Muscle of arm (tissue), 14 donors: ENCODE measurements at places on chromosomes 16 and 17.

DNA sequence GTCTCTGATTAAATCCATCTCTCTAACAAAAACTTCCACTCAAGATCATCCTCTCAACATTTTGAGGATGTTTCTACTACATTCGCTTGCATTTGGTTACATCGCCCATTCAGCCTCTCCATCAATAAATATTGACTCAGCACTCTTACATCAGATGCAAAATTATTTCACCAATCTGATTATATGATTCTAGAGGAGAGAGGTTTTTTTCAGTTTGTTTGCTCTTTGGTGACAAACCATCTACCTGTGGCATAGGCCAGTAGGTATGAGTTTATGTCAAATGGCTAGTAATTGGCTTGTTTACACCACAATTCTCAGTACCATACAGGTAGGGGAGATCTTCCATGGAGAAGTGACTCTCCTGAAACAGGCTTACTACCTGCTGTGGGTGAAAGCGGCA is 52.3 kb downstream of the TOX3 start:
- no peak for DNase-seq

DNA sequence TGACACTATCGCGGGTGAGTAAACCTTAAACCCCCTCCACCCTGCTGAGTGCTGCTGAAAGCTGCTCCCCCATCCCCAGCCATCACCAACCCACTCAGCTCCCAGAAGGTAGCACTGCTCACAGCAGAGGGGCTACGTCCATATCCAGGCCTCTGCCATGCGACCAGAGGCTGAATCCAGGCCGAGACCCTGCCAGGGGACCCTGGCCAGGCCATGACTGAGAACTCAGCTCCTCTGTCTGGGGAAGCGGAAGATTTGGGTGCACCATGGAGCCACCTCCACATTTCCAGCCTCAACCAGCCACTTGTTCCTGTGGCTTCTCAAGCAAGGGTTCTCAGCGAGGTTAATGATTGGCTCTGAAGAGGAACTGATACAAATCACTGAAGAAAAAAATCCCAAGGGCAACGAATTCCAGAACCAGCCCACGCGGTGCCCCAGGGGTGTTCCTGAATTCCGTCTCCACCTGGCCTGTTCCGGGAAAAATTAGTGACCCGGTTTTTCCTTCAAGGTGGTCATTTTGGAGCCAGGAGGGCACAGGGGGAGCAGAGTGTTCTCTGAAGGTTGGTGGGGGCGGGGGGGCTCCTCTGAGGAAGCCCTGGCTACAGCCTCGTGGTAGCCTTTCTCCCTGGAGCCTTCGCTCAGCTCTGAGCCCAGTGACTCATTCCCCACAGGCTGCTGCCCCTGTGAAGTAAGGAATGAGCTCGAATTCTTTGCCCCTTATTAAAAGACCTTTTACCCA is 9.3 kb upstream of the SLC16A5 start:
- DNase-seq, result no peak

DNA sequence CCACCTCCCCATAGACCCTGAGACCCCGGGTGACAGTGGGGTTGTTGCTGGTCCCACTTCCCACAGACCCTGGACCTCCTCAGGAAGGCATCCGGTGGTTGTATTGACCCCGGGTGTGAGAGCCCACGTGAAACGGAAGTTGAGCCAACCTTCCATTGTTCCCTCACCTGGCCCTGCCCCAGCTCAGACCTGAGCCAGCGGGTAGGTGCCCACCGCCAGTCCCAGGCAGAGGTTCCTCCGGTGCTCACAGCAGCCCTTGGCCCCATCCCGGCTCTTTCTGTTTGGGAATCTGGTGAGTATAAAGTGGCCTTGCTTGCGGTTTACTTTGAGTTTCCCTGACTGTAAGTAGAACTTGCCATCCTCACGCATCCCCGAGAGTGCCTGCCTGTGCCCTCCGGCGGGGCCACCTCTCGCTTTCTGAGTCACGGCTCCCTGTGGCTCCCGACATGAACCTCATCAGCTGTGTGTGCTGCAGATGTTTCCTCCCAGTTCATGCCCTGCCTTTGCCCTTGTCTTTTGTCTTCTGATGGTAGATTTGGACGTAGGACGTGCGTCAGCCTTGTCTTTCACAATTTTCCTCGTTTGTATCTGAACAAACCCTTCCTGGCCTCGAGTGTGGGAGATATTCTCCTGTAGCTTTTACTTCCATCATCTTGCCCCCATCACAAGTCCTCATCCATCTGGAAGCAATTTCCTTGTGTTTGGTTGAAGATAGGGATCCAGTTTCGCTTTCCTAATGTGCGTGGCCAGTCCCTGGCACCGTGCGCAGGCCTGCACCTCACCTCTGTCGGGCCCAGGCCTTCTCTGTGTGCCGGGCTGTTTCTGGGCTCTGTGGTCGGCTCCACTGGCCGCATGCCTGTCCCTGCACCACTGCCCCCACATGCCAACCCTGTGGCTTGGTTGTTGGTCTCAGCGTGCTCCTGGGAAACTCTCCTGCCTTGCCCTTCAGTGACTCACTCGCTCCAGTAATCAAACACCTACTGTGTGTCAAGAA is 76.0 kb downstream of the METRNL start:
- DNase-seq, result no peak

DNA sequence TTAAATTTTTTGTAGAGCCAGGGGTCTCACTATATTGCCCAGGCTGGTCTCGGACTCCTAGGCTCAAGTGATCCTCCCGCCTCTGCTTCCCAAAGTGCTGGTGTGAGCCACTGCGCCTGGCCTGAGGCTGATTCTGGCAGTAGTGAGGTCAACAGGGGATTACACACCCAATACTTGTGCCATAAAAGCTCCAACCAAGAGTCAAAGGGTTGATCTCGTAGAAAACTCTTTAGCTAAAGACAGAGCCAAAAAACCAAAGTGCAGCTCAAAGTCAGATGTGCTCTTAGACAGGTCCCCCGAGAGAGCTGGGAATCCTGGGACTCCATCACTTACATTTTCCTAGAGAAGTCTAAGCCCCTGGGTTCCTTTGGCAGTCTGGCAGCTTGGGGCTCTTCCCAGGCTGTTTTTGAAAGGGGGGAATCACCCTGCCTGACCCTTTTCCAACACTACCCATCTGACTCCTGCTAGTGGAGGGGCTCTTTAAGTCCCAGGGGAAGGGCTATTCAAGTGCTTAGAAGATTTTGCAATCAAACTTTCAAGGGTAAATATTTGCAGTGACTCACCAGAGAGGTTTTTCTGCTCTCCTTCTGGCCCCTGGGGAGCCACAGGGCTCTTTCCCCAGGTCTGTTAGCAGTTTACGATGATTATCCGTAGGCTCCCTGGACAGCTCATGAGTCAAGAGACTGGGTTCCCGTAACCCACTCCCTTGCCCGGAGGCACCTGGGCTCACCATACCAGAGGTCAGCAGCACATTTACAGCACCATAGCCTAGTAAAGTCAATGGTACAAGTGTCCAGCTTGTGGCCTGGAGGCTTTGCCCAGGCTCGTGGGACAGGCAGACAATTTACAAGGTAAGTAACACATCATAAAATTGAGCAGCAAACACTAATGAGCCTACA is 408.7 kb downstream of the SLC39A11 start:
- DNase-seq, result no peak

- DNase-seq, result no peak
These were observed 33.5 kb downstream of the SRL start for GRCh38 chr16:4208341-4208751.

DNA sequence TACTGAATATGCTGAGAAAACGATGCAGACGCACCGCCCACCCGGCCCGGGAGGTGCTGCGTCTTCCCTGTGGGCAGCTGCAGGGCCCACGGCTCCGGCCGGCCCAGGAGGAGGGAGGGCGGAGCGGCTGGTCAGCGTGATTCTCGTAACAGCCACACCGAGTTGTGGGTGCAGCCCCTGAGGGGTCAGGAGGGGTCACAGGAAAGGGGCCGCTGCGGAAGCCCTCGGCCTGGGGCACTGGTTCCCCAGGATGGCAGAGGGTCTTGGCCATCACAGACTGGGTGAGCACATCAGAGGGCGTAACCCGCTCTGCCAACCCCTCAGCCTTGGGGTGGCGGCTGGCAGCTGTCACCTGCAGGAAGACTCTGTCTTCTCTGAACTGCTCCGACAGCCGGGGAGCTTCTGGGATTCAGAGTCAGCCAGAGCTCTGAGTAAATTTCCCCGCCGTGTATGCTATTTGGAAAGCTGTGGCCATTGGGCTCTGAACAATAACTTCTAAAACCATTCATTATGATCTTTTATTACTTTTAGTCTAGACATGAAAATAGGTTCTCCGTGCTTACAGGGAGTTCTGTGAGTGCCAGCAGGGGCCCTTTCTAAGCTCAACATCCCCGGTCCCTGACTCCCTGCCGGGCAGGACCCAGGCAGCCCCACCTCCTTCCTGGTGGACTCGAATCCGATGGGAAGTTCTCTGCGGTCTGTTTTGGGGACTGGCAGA is 87.4 kb upstream of the CHMP6 start:
- DNase-seq, result no peak

- DNase-seq, result no peak
These were observed 44.0 kb downstream of the MARVELD3 start for GRCh38 chr16:71669926-71670536.

DNA sequence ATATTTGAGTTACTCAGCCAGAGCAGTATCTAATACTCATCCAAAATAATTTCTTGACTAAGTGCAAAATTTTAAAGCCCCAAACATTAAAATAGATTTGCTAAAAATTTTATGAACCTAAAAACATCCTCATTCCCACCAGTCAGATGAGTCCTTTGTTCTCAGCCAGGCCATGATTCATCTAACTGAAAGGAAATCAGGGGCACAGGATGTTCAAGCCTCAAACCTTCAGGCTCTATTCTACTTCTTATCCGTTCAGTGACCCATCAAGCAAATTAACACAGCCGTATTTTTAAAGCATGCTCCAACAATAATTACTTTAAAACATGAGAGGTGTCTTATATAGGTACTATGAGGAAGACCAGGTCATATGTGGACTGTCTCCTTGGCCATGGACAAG is 176.5 kb upstream of the MON1B start:
- no peak for DNase-seq

DNA sequence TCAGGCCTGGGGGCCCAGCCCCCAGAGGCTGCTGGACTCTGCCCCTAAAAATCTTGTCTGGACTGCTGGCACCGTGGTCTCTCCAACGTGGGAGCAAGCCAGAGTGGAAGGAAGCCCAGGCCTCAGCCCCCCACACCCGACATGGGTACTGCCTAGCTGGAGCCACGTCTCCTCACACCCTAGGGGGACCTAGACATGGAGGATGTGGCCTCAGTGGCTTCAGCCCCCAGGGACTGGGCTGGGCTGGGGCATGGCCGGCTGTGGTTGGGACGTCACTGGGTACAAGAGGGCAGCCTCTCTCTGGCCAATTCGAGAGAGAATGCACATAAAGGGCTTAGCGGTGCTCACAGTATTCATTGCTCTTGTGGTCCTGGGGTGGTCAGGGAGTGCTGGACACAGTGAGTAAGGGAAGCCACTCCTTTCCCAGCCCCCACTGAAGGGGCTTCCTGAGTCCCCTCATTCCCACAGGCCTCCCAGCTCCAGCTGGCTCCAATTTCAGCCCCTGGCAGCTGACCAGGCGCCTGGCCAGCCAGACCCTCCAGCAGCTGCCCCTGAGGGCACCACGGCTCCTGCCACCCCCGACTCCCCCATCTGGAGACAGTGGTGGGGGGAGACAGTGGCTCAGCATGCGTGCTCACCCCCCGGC is 1.1 kb downstream of the CDH15 start:
- DNase-seq, result no peak

DNA sequence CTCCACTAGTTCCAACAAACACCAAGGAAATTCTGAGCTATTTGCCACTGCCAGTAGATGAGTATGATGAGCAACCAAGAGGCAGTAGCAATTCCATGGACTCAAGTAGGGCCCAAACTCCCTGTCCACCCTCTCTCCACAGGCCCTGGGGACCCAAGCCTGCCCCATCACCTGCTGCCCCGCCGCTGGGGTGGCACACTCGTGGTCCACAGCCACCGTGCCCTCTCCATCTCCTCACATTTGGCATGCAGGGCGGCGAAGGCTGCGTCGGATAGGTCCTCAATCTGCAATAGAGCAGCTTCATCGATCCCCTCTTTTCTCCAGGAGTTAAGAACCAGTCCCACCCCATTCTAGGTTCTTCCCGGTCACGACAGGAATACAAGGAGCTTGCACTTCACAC is 33.9 kb downstream of the STH start:
- no peak for DNase-seq

GRCh38 chr17:45341533-45342158 is 24.8 kb upstream of the MAP3K14 start:
- DNase-seq, result no peak

- DNase-seq, result no peak
These were observed 52.1 kb downstream of the COPRS start for GRCh38 chr17:31806921-31807320.

- no peak for DNase-seq
These were observed 131.9 kb upstream of the SHISA6 start for GRCh38 chr17:11109106-11109505.

- DNase-seq, result no peak
These were observed 19.2 kb downstream of the CYB561 start for GRCh38 chr17:63426917-63427308.

GRCh38 chr17:74115586-74115985 is 87.9 kb upstream of the RPL38 start:
- DNase-seq, result no peak

DNA sequence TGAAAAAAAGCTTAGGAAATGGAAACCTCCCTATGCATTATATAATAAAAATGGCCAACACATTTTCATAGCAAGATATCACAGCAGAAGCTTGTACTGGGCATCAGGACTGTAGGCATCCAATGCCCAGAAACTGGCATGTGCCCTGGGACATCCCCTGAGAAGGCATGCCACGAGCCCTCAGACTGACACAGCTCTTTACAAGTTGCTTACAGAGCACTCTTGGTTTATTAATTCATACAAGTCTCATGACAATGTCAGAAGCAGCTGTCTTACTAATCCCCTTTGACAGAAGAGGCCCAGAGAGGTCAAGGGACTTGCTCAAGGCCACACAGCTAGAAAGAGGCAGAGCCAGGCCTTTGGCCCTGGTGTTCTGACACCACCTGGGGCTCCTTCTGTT is 5.6 kb upstream of the CCL2 start:
- no peak for DNase-seq

DNA sequence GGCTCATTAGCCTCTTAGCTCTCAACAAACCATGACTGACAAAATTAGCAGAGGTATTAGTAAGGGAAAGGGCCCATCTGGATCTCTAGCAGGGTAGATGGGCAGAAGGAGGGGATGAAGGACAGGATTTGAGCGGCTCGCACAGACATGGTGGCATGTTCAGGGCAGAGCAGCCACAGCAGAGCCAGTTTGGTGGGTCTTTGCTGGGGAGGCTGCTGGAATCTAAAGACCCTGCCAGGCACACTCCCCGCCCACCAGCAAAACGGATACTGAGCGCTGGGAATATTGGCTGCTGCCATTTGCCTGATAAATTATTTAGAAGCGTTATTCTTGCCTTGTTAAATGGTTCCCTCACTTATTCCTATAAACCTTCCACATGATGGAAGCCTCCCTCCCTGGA is 20.7 kb upstream of the NAT9 start:
- DNase-seq, result no peak
